ENCODE measurements at places on chromosomes 5 and 9.

- DNase-seq = no peak
Measured at GRCh38 chr9:121360601-121361374, 9.3 kb downstream of the STOM start.

GRCh38 chr9:1049641-1050040 is 516 bp upstream of the DMRT2 start:
- DNase-seq = no peak

GRCh38 chr9:38414040-38414723 is 10.1 kb downstream of the IGFBPL1 start:
- no peak for DNase-seq

GRCh38 chr9:76369583-76369982 is 24.6 kb downstream of the RFK start:
- no peak for DNase-seq

DNA sequence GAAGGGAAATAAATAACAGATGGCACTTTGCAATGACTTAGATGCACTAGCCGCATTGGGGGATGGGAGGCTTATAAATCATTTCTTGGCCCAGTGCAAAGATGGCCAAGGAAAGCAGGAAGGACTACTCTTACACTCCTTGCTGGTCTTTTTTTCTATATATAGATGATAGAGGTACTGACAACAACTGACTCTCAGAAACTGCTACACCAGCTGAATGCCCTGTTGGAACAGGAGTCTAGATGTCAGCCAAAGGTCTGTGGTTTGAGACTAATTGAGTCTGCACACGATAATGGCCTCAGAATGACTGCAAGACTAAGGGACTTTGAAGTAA is 1.7 kb downstream of the CCNG1 start:
- DNase-seq = no peak

DNA sequence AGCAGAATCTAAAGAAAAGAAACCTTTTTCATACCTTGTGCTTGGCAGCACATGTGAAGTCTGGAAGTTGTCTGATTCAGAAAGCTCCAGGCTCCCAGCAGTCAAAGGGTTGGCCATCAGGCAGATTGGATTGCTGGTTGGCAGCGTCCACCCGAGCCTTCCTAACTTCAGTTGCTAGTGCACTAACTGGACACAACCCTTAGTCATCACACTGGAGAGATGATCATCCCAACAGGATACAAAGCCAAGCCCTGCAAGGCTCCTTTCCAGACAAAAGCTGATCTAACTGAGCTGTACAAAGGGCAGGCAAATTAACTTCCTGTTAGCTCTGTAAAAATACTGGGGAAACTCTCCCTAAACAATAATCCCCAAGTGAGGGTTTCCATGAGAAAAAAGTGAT is 185.6 kb downstream of the SNX18 start:
- DNase-seq = no peak

- DNase-seq = no peak
Measured at GRCh38 chr9:27433631-27434325, 90.3 kb upstream of the IFNK start.

GRCh38 chr5:137142764-137143605 is 356.1 kb downstream of the SPOCK1 start:
- DNase-seq = no peak

DNA sequence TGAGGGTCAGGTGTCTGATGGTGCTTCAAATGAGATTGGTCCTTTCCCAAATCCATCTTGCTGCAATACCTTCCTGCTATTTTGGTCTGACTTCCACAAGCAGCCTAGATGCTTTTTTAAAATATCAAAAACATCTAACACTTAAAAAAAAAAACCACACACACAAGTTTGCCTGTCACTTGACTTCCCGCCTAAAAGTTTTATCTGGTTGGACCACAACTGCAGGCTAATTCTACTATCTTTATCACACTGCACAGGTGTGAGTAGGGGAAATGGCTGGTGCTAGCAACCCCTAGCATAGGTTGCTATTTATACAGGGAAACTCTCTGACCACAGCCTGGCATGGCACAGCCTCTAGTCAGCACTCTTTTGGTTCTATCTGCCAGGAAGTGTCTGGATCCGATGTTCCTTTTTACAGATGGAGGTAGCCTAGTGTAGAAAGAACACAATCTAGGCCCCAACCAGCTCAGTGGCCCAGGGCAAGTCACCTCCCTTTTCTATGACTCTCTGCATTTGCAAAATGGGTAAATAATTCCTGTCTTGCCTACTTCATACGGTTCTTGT is at the start of gene HEMGN:
Gene HEMGN, minus strand, starts transcription at position 92 of the 564 bp plus-strand sequence. Its CDS starts 36 bp downstream, at position 56.
- no peak for DNase-seq

GRCh38 chr5:9437741-9438240 is 108.1 kb downstream of the SEMA5A start:
- no peak for DNase-seq

- no peak for DNase-seq
Measured at GRCh38 chr5:172418862-172419814, 35.2 kb downstream of the SH3PXD2B start.

DNA sequence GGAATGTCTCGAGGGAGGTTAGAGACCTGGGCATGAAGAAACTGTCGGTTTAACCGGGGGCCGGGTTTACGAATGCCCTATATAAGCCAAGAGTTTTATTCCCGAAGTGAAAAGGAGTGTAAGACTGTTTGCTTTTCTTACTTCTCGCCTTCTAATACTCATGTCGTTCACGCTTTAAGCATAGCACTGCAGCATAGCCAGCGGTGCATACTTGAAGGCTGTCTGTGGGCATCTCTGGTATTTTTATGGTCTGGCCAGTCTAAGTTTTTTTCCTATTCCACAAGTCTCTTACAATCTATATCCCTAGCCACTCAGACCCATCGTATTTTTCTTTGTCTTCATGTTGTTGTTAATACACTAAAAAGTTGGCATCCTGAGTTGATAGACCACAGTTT is 1.2 kb downstream of the UHRF2 start:
- no peak for DNase-seq

GRCh38 chr9:111176511-111176910 is 138.2 kb upstream of the LPAR1 start:
- DNase-seq = no peak

DNA sequence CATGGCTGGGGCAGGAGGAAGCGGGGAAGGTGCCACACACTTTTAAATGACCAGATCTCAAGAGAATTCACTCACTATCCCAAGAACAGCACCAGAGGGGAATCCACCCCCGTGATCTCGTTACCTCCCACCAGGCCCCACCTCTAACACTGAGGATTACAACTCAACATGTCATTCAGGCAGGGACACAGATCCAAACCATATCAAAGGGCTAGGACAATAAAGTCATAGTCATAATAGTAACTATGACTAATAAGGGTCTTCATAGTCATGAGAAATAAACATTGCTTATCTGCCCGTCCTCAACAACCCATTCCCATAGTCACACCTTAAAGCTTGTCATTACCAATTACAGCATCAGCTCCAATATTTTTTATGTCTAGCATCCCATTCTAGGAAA is 65.3 kb upstream of the SMC2 start:
- DNase-seq = no peak

DNA sequence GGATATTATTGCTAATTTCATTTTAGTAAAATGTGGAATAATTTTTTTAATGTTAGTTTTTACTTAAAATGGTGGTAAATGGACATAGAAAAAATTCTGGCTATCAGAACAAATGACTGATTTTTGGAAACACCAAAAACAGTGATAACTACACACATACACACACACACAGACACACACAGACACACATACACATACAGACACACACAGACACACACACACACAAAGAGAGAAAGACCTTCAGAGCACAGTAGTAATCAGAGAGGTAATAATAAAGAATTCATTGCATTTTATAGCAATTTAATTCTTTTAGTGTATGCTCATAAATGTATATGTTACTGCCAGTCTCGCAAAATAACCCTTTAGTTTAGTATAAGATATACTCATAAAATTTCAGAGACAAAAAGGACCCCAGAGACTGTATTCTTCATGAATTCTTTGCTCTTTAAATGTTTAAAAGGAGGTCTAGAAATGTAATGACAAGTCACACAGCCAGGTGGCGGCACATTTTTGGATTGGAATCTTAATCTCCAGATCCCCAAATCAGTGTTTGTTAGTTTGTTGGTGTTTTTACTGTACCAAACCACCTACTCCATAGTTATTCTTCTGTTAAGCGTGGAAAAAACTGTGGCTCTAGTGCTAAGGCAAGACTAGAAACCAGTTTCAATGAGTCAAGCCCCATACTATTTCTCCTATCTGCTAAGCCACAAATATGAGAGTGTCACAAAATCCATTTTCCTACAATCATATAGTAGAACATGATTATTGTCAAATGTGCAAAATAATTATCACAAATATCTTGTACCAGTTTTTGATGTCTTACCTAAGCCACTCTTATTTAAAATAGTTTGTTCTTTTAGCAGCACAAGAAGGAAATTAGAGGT is 109.9 kb downstream of the EDIL3 start:
- no peak for DNase-seq

DNA sequence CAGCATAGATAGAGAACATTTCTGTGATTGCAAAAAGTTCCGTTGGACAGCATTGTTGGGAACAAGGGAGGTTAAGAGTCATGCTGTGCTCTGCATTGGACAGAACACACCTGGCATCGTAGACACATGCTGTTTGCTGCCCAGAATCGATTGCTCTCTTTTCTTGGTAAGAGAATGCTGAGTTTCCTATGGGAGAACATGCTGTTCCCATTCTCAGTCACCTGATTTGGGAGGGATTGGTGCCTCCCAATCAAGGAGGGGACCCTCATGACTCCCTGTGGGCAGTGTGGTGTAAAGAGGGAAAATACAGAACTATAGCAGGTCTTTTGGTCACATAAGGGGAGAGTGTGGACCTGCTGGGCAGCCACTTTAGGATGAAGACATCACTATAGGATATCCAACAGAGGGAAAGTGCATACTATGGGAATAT is 555.4 kb upstream of the CLINT1 start:
- no peak for DNase-seq

- DNase-seq = peak; percentile 0
Measured at GRCh38 chr5:71533615-71534014, 53.5 kb upstream of the MCCC2 start.

DNA sequence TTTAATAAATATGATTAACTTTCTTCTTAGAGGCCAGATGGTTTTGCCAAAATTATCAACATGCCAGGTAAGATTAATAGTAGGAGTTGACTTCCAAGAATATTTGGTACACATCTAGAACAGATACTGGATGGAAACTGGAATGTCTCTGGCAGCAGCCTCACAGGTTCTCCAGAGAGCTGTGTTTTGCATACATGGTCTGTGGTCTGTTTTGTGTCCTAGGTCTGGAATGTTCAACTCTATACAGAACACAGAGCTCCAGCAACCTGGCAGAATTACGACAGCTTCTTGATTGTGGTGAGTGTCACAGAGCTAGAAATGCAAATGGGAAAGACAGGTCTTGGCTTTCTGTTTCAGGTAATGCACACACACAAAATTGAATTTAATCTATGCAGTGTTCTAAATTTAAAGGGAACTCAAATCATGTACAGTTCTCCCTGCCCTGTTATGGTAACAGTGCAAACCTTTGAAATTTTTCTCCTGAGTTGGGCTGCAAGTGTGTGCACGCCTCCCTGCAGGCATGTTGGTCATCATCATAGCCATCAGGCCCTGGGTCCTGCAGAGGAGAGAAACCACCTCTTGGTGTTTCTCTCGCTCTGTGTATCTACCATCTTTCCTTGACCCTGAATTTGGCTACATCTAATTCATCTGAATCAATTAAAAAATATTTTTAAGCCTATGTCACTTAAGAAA is 58.3 kb downstream of the PIK3R1 start:
- DNase-seq = no peak

DNA sequence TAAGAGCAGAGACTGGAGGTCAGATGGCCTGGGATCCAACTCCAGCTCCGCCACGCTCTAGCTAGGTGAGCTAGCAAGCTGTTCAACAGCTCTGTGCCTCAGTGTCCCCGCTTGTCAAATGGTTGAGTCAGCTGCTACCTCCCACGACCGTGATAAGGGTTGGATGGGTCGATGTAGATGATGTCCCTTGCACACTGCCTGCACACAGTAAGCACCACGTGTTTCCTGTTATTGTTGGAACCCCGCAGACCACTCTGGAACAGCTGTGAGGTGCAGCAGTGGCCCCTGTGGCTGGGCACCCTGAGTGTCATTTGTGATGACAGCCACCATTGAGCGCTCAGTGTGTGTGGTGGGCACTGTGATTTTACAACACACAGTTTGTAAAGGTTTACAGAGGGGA is 54.0 kb upstream of the CTSL start:
- DNase-seq = no peak

DNA sequence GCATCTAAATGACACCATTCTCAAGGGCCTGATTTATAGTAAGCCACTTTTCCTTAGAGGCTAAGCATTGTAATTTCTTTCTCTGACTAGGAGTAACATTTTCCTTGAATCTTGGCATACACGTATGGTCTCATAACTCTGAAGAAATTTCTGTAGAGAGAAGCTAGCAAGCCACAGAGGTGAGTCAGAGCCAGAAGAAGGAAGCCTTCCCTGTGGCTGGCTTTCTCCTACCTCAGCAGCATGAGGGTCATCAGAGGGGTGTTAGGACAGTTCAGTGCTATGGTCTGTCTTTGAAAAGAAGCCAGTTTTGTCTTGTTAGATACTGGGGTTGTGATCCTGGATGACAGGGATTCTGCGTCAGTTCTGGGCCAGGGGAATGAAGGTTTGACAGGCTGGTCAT is 3.2 kb downstream of the SNX30 start:
- DNase-seq = no peak

DNA sequence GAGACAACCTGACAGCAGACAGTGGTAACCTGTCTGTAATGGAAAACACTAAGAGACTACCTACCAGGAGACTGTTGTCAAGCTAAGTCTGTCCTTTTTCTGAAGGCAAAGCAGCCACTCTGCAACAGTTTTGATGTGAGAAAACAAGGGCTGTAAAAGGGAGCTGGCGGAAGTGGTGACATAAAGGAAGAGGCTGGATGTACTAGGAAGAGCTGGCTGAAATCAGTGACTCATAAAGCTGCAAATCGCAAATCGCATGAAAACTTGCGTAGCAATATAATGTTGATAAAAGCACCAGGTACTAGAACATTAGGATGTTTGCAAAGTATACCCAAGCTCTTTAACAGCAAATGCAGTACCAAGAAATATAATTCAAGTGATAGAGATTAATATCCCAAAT is 1.4 kb downstream of the NSUN2 start:
- DNase-seq = no peak

- DNase-seq = no peak
Measured at GRCh38 chr9:128124873-128125579, 2.5 kb downstream of the PTGES2 start.

DNA sequence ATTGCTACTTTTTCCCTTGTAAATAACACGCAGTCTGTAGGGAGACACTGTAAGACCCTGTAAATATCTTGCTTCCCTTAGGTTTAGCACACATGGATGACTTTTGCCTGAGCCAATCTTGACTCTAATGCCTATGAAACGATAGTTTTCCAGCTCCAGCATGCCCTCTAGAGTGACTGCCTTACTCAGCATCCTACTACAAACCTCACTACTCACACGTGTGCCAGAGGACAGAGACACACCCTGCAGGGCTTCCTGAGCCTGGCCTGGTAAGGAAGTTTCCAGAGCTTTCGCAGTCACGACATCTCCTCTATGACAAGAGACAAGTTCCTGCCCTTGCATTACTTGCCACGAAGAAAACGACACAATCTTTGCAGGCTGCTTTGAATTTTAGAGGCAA is 138.1 kb downstream of the ATPSCKMT start:
- DNase-seq = no peak

Data from stimulated activated CD4-positive, alpha-beta T cell treated with anti-CD3 and anti-CD28 coated beads, Interleukin-12 subunit alpha, Interleukin-12 subunit beta, amount 100 ng/mL, for 48 hours (primary cell).